Activated CD4-positive, alpha-beta T cell treated with anti-CD3 and anti-CD28 coated beads for 48 hours (primary cell): ENCODE measurements at places on chromosomes 3 and 15.

- no peak for DNase-seq
These were observed 82.4 kb downstream of the NR2F2 start for GRCh38 chr15:96412906-96413231.

DNA sequence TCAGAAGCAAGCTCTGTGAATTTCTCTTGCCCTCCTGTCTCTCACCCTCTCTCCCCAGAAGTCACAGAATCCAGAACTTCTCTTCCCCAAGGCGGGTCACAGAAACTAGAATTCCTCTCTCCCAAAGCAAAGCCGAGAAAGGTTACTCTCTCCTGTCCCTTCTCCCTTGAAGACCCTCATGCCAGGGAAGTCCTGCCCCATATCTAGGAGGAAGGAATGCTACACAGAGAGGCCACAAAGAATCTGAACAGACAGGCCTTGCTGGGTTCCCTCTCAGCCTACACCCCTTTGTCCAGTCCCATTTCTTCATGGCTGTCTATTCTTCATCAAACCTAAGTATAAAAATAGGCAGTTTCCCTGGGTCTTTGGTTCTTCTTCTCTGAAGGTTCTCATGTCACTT, 29.8 kb downstream of the ANP32A start:
- no peak for DNase-seq

GRCh38 chr15:47473106-47473725, 244.1 kb upstream of the SEMA6D start:
- no peak for DNase-seq

DNA sequence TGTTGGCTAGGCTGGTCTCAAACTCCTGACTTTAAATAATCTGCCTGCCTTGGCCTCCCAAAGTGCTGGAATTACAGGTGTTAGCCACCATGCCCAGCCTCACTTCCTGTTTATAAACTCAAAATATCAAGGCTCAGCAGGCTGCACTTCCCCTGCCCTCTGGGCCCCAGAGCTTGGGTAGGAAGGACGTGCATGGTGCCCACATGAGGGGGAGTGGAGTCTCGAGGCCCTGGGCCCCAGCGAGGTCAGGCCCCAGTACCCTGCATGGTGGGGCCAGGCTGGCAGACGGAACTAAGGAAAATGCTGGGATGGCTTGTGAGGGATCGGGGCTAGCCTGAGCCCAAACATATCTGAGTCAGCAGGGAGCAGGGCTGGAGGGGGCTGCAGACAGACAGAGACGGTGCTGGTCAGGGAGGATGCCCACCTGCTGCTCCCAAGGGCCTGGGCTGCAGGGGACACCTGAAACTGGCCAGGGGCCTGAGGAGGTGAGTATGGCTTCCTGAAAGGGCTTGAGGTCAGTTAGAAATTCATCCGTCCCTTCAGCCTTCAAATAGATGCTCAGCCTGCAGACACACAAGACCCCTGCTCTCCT, 5.1 kb downstream of the SPTBN5 start:
- DNase-seq: no peak

DNA sequence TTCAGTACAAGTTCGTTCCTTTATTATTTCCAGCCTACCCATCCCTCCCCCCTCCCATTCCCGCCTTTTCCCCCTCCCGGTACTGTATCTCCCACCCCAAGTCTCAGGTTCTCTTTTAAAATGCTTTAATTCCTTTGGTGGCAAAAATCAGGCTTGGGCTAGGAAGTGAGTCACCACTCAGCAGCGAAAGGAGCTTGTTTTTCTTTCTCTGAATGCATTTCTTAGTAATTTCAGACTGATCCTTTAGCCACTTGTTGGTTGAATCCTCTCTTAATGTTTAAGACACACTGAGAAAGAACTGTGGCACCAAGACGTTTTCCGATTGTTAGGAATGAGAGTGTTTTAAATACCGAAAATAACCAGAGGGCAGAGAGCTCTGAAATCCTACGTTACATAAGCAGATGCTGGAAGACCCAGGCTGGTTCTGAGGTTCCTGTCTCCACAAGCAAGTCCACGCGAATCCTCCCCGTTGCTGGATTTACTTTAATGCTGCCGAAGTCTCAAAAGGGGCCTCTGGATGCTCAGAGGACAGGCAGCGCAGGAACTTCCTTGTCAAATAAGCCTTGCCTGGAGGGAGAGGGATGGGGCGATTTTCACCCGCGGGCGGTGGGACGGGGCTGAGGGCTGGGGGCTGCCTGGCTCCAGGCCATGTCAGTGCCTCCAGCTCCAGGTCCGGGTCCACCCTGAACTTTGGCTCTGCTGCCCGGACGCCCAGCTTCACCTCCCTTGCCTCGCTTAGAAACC, 854 bp upstream of the COL8A1 start:
- DNase-seq: no peak

- DNase-seq: no peak
These were observed 56.0 kb downstream of the TPRA1 start for GRCh38 chr3:127534564-127534963.
